ENCODE measurements at places on chromosomes 3 and 15.
A peak's percentile ranks its signal among the peaks of the same experiment; 100 is the strongest.

- DNase-seq: no peak
Observed at GRCh38 chr15:30973379-30973778, 18.0 kb downstream of the MTMR10 start.

GRCh38 chr3:53140847-53141845 is 10.9 kb upstream of the RFT1 start:
- peak; percentile 82 for DNase-seq

DNA sequence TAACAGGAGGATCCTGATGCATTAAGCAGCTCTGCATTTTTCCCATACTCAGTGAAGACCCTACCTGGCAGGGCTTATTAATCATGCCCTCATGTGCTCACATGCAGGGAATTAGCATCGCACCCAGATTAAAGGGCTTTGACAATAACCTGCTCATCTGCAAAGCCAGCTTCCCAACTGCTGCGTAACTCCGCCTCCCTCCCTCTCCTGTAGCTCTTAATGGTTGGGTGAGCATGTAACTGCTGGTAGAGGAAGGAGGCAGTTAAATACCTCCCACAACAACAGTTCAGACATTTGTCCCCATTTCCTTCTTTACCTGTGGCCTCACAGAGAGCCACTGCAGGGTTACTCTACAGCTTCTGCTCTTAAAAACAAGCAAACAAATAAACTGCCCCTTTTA is 203.6 kb upstream of the WNT5A start:
- no peak for DNase-seq

GRCh38 chr3:63135367-63135766 is 142.7 kb upstream of the SYNPR start:
- peak; percentile 81 for DNase-seq

DNA sequence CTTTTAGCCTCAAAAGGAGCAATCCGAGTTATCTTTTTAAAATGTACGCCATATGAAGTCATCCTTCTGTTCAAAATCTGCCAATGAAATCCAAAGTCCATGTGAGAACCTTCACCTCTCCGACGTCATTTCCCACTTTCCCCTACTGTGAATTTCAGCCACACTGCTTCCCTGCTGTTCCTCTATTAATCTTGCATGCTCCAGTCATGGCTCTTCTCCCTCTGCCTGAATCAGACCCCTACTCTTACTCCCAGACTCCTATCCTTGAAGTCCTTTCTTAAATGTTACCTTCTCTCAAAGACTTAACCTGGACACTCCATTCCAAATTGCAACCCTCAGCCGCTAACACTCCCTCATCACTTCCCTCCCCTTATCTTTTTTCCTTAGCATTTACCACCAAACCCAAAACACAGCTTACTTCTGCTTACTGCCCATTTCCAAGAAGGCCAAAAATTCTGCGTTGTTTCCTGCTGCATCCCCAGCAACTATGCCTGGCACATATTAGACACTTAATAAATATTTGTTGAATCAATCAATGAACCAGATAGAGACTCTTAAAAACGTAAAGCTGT is 1.2 kb downstream of the NKIRAS1 start:
- peak; percentile 38 for DNase-seq

DNA sequence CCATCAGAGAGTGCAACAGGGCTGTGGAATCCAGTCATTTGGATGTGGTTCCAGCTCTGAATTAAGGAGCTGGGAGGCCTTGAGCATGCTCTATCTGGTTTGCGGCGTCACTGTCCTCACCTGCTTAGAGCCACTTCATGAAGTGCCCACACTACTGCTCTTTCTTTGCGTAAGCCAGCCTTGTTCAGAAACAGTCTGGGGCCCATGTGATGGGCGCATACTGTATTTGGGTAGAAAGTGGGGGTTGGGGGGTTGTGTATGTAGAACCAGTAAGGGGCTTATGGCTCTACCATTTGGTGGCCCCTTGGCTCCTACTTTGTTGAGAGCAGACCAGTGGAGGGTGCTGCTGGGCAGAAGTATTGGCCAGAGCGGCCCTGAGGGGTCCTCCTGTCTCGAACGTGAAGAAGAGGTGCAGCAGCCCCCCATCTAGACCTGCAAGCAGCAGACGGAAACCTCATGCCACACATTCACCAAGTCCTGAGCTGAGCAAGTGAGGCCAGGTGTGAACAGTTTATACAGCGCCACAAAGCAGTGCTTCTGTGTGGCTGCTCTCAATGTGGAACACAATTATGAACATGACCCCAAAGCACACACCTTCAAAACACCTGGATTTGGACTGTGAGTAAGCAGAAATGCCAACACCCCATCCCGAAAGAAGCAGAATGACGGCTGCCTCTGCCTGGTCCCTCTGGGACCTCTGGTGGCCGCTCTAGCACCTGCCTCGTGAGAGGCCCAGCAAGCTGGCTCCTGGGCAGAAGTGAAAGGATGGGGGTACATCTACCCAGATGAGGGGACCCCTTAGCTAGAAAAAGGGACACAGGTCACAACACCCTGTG is 26.6 kb downstream of the SRPRB start:
- no peak for DNase-seq

DNA sequence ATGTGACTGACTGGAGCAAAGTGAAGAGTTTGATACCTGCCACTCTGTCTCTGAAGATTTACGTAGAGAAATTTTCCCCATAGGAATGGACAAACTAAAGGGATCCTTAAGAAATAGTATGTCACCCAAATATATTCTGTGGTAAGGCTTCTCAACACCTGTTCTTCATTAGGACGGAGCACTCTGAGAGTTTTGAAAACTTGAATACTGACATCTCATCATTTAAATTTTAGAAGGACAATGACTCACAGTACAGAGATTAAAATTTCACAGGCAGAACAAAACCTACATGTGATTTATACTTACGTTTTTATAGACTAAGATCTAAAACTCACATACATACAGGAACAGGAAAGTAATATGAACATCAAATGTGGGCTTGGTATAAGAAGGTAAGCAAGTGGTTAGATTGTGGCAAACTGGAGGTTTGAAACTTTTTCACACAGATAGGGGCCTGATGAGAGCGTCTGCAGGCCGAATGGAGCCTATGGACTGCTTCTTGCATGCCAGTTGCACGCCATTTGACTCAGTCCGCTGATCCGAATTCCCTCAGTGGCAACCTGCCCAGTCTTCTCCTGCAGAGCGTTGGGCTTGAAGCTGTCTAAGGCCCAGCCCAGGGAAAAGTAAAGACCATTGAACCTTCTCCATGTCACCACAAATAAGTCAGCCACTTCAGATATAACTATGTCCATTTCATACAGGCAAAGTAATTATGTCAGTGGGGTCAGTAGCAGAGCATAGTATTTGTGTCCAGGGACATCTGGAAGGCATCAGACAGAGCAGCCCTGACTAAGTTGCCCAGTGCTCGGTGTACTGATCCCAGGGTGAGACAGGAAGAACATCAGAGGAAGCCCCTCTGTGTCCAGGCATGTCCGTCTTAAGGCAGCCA is 45.7 kb downstream of the ZBTB38 start:
- peak; percentile 86 for DNase-seq

DNA sequence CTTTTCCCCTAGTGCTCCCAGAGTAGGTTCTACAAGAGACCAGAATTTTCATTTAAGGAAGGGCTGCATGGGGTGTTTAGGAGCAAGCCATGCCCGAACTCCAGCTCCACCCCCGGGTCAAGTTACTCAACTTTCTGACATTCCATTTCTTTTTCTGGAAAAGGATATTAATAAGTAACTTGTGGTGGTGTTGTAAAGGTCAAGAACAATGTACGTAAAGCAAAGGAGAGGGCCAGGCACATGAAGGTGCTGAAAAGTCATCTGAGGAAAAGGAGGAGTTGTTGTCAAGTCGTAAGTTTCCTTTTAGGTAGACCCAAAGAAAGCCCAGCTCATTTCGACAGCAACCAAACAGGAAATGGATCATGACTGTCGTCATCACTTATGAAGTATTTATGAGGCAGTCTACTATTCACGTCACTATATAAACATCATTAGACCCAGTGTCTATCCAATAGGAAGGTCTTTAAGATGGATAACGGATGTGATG is 319.6 kb upstream of the IL12A start:
- DNase-seq: peak; percentile 71

DNA sequence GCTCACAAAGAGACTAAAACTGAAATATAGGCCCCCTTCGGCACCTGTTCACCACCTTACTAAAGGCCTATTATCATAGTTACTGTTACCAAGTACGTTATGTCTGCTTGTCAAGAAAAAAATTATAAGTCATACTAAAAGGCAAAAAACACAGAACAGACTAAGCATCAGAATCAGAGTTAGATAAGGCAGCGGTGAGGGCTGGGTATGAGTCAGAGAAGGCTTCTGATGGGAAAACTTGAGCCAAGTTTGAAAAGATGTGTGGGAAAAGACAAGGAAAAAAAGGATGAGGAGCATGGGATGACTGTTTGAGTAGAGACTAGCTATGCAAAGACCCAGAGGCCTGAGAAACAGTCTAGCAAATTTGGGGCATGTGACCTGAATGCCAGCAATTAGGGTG is 387.2 kb upstream of the SGO1 start:
- peak; percentile 80 for DNase-seq

DNA sequence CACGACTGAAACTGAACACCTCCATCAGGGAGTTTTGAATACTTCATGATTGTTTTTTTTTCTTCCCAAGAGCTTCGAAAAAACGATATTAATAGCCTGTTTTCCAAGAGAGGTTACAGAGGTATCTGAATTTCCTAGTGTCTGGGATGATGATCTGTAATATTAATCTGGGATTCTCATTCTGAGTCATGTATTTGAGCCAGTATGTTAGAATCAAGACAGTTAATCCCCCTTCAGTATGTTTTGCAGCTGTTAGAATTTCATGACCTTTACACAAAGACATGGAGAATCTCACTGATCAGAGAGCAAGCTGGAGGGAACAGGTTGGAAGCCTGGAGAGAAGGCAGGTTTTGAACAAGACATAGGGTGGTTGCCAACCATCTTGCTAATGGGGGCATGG is 234.5 kb upstream of the GAP43 start:
- DNase-seq: peak; percentile 11

DNA sequence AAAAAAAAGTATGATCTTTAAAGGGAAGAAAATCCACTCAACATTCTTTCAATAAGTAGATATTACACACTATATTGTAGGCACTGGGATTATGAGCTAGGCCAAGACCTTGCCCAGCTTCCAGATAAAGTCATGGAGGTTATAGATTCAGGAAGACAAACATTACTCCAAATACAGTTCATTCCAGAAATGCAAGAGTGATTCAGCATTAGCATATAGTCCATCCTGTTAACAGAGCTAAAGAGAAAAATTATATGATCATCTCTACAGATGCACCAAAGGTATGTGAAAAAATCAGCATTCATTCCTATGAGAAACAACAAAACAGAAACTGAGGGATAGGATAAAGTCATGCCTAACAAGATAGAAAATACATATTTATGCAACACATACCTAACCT is 42.1 kb upstream of the NSMCE3 start:
- DNase-seq: peak; percentile 41

DNA sequence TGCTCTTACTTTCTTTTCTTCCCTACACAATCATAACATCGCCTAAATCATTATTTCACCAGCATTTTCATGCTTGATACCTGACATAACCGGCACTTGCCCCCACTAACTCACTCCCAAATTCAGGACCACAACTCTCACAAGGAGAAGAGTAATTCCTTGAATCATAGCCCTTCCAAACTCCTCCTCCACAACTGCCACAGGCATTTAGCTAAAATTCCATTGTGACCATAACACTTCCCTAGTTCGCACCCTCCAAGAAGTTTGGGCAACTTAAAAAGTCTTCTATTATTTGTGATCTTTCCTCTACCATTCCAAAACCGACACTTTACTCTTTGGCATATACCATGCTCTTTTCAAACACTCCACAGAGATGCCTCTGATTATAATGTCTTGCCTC is 59.4 kb upstream of the XRN1 start:
- DNase-seq: peak; percentile 36

DNA sequence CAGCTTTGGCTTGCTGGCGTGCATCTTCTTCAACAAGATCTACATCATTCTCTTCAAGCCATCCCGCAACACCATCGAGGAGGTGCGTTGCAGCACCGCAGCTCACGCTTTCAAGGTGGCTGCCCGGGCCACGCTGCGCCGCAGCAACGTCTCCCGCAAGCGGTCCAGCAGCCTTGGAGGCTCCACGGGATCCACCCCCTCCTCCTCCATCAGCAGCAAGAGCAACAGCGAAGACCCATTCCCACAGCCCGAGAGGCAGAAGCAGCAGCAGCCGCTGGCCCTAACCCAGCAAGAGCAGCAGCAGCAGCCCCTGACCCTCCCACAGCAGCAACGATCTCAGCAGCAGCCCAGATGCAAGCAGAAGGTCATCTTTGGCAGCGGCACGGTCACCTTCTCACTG is 40.6 kb upstream of the CSTA start:
- DNase-seq: no peak

- DNase-seq: no peak
Observed at GRCh38 chr15:33699691-33700447, 268.4 kb upstream of the CHRM5 start.

- DNase-seq: no peak
Observed at GRCh38 chr3:24679429-24679828, 184.8 kb upstream of the THRB start.

- DNase-seq: peak; percentile 99
Observed at GRCh38 chr3:63343674-63344073, 65.6 kb downstream of the SYNPR start.

GRCh38 chr3:143450632-143451031 is 331.1 kb downstream of the CHST2 start:
- no peak for DNase-seq

GRCh38 chr3:151315136-151315535 is 1.5 kb downstream of the GPR87 start:
- DNase-seq: peak; percentile 67

All from fibroblast of skin of right biceps (primary cell).